ENCODE measurements at places on chromosomes 1 and 21. TPM values are rescaled to one million over a fixed set of nuclear protein-coding genes. Genes with fewer than 3 reads are reported as not detected.

The GLMP gene
- total RNA-seq: 71.1 TPM

The TRIM46 gene
- 1.4 TPM for total RNA-seq

The AK2 gene
- total RNA-seq: 149 TPM

The DNALI1 gene
- total RNA-seq: 4.9 TPM

The FALEC gene
- total RNA-seq: not detected

The NHLH1 gene
- total RNA-seq: not detected

The PCP4 gene
- total RNA-seq: not detected

The RIMS3 gene
- 1.6 TPM for total RNA-seq

The KLF17 gene
- total RNA-seq: not detected

The LIN28A gene
- total RNA-seq: not detected

Data from omental fat pad (tissue), 4 donors.